ENCODE measurements at places on chromosomes 4 and X.

GRCh38 chr4:25807102-25807728 lies 55.6 kb downstream of the SEL1L3 start:
- DNase-seq, result no peak

DNA sequence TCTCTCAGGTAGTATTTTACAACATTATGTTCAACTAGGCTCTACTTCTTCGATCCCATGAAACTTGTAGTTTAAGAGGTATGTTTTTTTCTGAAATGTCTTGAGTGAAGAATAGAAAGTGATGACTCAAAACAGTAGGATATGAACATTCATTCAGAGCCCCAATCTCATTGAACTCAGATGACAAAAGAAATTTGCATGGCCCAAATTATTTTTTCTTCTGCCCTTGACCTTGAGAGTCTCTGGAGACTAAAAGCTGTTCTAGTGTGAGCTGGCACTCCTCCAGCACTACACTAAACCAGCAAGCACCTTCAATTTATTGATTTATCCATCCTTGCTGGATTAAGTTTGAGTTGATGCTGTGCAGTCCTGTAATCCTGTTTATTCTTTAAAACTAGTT lies 4.0 kb downstream of the DCLK2 start:
- no peak for DNase-seq

- DNase-seq, result no peak
These were observed 20.0 kb upstream of the MBNL3 start for GRCh38 chrX:132508834-132509233.

- DNase-seq, result no peak
These were observed 54.0 kb downstream of the SLC9A7 start for GRCh38 chrX:46704767-46705386.

Data from anterior cingulate cortex (tissue), 58 donors.